ENCODE measurements at places on chromosomes 7 and 10. TPM values are rescaled to one million over a fixed set of nuclear protein-coding genes. Genes with fewer than 3 reads are reported as not detected.

KAT6B gene
- 69.3 TPM for total RNA-seq

CPVL gene
- 12.6 TPM for total RNA-seq

FOXP2 gene
- 12.5 TPM for total RNA-seq

ADCYAP1R1 gene
- total RNA-seq, result 3.9 TPM

MYPN gene
- 9.4 TPM for total RNA-seq

EPHB4 gene
- 54.6 TPM for total RNA-seq

OR2A42 gene
- 0.10 TPM for total RNA-seq

TEX47 gene
- total RNA-seq, result not detected

PEX1 gene
- total RNA-seq, result 29.0 TPM

PTPN20 gene
- 3.2 TPM for total RNA-seq

H2AZ2 gene
- total RNA-seq, result 143 TPM

TRIM4 gene
- 19.1 TPM for total RNA-seq

GPC2 gene
- total RNA-seq, result 3.9 TPM

Data from skin of body (tissue), 3 donors.